Right renal cortex interstitium (tissue), 3 donors: ENCODE measurements at places on chromosomes 6 and 20.

- no peak for DNase-seq
Observed at GRCh38 chr6:35973670-35974222, 50.7 kb downstream of the SLC26A8 start.

GRCh38 chr6:143515061-143515760, 3.7 kb upstream of the FUCA2 start:
- DNase-seq = no peak

- DNase-seq = peak; percentile 36
Observed at GRCh38 chr20:25389858-25390537, 637 bp downstream of the ABHD12 start.

- no peak for DNase-seq
Observed at GRCh38 chr6:28258877-28259777, at the start of gene NKAPL. TSS of gene NKAPL (plus strand) at chr6:28259297. CDS start at chr6:28259372, 75 bp downstream.

GRCh38 chr20:11791835-11792567, 125.7 kb upstream of the BTBD3 start:
- no peak for DNase-seq

GRCh38 chr20:35232575-35232974, 6.1 kb downstream of the MMP24 start:
- DNase-seq = no peak

GRCh38 chr6:145685932-145686331, 49.4 kb downstream of the EPM2A start:
- no peak for DNase-seq

- DNase-seq = no peak
Observed at GRCh38 chr6:35036059-35036827, 104.9 kb downstream of the TCP11 start.

- peak; percentile 67 for DNase-seq
Observed at GRCh38 chr6:34791701-34792604, at the start of gene BLTP3A. TSS of gene BLTP3A (plus strand) at chr6:34792083. CDS start at chr6:34792251, 168 bp downstream.

- DNase-seq = no peak
Observed at GRCh38 chr6:33441457-33441856, 12.9 kb upstream of the ZBTB9 start.

GRCh38 chr6:39137245-39137644, 22.3 kb upstream of the SAYSD1 start:
- peak; percentile 55 for DNase-seq

DNA sequence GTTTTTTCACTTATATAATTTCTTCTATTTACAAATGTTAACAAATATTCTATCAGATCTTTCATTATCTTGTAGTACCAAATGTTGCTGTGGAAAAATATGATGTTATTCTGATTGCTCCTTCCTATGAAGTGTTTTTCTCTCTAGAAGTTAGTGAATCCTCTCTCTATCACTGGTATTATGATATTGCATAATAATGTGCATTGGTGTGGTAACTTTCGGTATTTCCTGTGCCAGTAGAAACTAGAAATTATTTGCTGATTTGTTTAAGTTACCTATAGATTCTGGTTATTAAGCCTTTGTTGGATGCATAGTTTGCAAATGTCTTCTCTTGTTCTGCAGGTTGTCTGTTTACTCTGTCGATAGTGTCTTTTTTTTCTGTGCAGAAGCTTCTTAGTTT, 342.5 kb downstream of the CENPW start:
- no peak for DNase-seq

DNA sequence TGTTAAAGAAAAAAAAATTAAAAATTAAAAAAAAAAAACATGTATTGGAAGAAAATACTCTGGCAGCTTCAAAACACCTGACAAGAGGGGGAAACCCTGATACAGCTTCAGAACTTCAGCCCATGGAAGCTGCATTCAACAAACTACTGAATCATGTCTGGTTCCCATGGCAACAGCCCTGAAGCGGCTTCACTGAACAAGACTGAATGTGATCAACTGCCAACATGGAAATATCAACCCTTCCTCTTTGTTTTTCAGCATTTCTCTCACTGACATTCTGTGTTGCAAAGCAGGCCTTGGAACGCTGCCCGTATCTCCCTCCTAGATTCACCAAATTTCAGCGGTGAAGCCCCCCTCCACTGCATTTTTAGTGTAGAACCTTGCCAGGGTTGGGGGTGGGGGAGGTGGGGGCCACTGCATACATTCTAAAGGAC, 91.3 kb upstream of the SHLD1 start:
- DNase-seq = no peak

DNA sequence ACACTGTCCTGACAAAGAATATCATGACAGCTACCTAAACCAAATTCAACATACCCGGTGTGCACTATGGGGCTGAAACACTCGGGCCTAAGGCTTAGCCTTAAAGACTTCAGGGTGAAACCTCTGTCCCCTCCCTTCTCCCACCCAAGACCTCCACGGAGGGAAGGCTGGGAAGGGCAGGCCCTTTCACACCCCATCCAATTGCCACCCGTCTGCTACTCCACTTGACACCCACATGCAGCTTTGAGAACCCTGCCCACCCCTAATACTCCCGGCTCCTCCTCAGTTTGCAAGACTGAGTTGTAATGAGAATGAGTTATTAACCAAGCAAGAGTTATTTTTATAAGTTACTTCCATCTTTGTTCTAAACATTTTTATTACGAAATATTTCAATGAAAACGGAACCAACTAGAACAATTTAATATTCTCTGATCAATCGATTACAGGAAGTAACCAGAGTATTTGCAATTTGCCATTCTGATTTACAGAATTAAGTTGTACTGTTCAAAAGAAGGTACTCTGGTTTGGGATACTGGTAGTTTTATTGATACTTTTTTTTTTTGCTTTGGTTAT, 3.7 kb downstream of the TAF4 start:
- DNase-seq = no peak

- no peak for DNase-seq
Observed at GRCh38 chr20:8389381-8390036, 257.4 kb downstream of the PLCB1 start.

DNA sequence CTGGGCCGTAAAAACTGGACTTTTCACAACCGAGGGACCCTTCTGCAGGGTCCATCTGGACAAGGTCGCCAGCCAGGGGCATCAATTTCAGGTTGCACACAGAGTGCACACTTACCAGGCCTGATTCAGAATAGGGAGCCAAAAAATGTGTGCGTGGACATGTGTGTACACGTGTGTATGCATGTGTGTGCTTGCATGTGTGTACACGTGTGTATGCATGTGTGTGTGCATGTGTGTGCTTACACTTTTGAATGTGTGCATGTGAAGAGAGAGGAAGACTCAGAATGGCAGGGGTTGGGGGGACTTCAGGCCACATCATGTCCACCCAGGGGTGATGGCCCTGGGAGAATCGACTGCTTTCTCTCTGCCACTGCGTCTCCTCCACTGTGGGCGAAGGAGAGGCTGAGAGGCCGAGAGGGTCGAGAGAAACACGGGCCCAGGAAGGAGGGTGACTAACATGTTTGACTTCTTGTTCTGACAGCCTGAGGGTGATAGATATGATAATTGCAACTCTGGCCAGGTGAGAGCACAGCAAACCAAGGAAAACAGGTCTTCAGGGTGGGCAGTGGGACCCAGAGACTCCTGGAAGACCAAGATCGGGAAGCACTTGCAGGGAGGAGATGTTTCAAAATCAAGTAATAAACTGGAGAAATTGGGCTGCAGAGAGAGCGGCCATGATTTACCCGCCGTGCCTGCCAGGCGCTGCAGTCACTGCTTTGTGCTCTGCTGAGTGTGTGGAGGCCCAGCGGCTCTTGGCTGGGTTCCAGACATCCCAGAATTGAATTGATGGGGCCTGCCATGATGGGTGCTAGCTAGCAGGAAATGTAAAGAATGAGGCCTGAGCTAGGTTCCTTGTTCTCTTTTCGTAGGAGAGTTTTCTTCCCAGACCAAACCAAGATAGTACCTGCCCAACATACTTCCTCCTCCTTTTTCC, 310.8 kb downstream of the QKI start:
- DNase-seq = no peak

- DNase-seq = no peak
Observed at GRCh38 chr6:90026216-90026615, 131.9 kb downstream of the GJA10 start.

DNA sequence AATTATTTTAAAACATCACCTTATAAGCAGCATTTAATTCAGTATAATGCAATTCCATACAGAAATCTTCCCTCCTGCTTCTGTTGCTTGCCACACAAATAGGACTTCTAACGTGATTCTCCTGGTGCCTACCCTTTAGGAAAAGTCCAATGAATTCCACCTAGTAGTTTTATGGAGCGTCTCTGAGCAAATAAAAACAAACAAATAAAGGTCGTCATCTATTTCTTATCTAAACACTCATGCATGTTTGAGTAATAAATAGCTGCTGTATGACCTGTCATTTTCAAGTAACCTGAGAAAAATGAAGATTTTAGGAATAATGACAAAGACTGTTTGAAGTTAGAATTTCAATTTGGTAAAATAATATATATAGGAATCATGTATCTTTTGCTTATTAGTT, 102.7 kb downstream of the BMP5 start:
- no peak for DNase-seq

DNA sequence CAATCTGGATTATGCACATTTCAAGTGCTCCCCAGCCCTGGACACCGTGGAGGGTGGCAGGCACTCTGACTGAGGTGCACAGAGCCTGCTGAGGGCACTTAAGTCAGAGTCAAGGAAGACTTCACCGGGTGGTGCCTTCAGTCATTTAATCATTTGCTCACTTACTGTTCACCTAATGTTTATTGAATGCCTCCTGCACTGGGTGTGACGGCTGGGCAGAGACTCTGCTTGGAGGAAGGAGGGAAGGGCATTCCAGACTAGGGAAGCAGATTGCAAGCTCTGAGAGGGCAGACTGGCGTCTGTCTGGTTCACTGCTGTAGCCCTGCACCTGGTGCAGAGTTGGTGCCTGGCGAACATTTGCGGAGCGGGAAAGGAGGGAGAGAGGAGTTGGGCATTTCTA, 54.2 kb upstream of the FAM83D start:
- no peak for DNase-seq

GRCh38 chr6:52519618-52520017, 57.2 kb downstream of the TRAM2 start:
- DNase-seq = no peak

DNA sequence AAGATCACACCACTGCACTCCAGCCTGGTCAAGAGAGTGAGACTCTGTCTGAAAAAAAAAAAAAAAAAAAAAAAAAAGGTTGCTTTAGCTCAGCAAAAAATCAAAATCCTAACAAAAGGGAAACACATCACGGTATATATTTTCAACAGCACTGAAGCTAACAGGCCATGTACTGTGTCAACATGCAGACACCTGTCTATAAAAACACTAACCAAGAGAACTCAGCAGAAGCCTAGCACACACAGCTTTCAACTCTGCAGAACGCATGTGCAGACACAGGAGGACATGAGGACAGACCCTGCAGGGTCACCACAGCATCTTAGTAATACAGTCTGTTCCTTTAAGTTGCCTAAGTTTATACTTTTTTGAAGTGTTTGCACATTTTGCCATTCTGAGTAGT, 13.5 kb downstream of the NINL start:
- DNase-seq = no peak

DNA sequence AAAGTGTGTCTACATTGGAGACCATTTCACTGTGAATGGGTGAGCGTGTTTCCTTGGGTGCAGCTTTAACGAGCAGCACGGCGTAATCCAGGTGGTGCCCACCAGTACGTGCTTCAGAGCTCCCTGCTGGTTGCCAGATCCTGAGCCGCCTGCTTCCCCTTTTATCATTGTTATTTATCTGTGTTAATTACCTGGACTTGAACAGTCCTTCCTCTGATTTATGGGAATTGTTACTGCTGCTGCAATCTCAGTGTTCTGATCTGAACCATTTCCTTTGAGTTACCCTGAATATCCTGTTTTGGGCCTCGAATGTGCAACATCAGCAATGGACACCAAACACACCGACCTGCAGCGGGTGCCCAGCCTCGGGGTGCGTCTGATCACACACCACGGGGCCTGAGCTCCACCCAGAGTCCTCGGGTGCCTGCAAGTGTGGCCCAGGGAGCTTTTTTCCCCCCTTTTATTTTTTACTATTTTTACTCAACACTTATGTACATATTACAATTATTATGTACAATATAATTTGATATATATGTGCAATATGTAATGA, 81.3 kb downstream of the RPP40 start:
- DNase-seq = no peak

GRCh38 chr6:27374824-27375612, 13.5 kb upstream of the ZNF391 start:
- peak; percentile 76 for DNase-seq

GRCh38 chr6:13355043-13355945, 27.0 kb upstream of the TBC1D7 start:
- no peak for DNase-seq

GRCh38 chr6:124927806-124928205, 34.4 kb upstream of the RNF217 start:
- DNase-seq = no peak

DNA sequence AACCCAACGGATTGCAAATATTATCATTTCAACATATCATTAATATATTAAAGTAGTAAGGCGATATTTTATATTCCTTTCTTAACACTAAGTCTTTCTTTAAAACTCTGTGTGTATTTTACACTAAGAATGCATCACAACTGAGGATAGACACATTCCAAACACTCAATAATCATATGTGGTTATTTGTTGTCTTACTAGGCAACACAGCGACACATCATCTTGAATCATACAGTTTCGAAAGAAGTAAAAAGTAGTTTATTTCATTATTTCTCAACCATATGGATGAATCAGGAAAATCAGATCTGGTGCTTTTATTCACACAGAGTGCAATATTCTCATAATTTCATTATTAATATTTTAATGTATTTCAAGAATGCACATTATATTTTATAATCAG, 662.4 kb downstream of the EPHA7 start:
- no peak for DNase-seq

DNA sequence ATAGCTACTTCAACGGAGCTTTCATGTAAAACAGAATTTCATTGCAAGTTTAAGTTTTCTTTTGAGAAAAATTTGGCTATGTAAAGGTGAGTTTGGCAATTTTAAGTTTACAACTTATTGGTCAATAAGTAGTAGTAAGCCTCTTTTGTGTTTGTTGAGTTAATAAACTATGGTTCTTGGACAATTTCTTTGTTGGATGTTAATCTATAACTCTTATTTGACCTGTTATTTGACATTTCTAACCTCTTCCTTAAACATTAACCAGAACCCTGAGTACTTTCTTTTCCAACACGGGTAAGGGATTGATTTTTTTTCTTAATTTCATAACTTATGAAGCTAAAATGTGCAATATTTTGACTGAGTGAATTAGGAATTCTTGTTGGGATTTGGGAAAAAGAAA, 354.4 kb downstream of the PRKN start:
- DNase-seq = no peak

DNA sequence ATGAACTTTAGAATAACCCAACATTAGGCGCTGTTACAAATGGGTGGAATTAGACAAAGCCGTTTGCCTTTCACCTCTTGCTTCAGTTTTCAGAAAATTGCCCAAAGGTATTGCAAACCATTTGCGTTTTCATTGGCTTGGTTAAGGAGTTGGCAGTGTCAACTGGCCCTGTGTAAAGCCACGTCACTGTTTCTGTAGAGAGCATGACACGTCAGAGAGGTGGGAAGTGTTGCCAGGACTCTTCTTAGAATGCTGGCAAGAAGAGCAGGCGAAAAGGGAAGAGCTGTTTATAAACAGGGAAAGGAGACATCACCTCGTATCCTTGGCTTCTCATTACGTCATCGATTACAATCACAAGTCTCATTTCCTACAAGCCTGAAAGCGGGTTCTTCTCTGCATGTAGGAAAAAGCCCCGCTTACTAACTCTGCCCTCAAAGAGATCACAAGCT, 4.2 kb upstream of the IRF4 start:
- DNase-seq = no peak

GRCh38 chr20:10540636-10541493, 105.8 kb downstream of the SLX4IP start:
- DNase-seq = no peak

- DNase-seq = no peak
Observed at GRCh38 chr6:99080191-99080590, 132.4 kb upstream of the FBXL4 start.
